ENCODE measurements at places on chromosomes 11 and 22.

- DNase-seq = no peak
Observed at GRCh38 chr22:20062766-20063083, 17.3 kb upstream of the DGCR8 start.

DNA sequence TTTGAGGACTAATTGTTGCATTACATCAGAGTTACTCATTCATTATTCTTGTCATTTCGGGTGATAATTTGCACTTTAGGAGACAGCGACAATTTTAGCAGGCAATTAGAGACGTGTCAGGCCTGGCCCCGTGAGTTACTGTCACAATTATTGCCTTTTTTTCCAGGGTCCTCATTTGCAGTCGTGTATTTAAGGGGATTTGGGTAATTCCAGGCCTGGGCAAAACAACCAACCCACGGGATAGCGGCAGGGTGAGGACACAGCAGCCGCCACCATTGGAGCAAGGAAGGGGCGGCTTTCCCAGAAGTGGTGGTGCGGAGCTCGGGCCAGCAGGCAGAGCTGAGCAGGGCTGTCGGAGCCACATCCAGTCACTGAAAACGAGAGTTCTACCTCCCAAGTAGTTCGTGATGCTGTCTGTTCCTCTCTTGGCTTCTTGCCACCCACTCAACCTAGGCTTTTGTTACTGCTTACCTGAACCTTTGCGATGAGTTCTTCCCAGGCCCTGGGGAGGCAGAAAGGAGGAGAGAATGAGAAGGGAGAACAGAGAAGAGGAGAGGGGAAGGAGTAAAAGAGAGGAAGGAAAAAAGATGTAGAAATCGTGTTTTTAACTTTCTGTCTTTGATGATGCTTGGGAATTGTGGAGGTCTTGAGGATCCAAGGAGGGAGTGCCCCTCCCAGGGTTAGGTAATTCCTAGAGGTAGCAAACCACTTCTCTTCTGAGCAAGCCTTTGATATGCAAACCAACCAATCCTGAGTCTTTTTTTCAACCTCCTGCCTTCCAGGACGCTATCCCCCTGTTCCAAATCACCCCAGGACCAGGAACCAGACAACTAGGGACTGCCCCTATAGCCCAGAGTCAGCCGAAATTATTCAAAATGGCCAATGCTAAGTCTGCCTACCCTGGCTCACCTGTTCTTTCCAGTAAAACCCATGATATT, 236.1 kb downstream of the MIAT start:
- DNase-seq = peak; percentile 69

GRCh38 chr11:76695133-76695532, 24.6 kb upstream of the LRRC32 start:
- DNase-seq = no peak

GRCh38 chr11:23846902-23847422, 649.9 kb upstream of the LUZP2 start:
- no peak for DNase-seq

- no peak for DNase-seq
Observed at GRCh38 chr11:99505316-99505715, 484.6 kb downstream of the CNTN5 start.
